ENCODE measurements at places on chromosomes 16 and 17.

DNA sequence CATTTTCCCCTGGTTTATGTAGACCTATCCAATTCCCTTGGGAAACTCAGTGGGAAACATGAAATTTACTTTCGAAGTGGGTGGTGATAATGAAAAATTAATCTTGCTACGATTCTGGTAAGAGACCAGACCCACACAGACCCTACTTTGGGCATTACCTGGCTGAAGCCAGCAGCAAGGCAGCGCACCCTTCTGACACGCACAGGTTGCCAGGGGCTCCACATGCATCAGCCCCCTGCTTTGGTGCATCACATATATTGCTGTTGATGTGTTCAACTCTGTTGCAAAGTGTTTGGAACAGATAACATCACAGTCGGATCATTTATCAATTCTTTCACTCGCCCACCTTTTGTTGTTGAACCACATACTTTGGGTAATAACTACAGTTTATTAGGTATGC lies 26.6 kb downstream of the SMARCE1 start:
- DNase-seq: no peak

DNA sequence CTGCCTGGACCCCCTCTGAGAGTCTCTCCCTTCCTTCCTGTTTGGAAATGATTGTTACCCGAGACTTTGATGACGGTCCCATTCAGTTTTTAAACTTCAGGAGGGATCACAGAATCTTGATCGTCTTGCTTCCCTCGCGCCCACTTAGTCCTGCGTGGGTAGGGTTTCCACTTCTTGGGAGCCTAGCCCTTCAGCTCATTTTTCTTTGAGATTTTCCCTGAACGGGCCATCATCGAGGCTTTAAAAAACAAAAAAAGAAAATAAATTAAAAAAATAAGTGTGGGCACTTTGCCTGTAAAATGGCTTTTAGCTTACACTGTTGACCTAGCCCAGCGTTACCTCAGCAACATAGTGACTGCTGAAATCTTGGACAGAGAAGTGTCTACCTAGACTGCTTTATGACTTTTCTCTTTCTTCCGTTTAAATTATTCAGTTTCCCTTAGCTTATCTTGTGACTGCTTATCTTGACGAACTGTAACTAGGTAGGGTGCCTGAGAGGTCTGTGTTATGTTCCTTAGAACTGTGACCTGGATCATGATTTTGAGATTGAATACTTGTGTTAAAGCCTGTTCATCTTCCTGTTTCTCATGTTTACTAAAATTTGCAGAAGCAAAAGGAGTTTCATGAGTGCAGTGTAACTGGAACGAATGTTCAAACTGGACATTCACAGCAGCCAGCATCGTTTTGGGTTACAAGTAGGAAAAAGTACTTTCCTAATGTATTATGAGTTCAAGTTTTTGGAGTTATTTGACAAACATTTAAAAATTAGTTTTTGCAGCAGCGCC lies 874 bp downstream of the WWP2 start:
- DNase-seq: no peak

DNA sequence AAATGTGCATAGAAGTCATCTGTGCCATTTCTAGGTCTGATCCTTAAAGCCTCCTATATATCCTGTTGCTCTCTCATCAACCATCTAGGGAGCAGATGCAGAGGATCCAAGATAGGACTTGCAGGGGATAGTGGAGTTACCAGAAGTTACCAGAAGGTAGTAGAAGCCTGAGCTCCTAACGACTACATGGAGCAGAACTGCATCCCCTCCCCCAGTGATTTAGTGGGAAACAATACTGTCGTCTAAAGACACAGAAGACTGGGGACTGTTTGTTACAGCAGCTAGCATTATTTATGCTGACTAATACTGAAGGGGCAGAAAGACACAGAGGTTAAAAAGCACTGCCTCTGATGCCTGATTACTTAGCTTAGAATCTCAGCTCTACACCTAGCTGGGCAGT lies 15.8 kb downstream of the GP2 start:
- DNase-seq: no peak

GRCh38 chr16:75198135-75198600 lies 8.8 kb downstream of the CTRB2 start:
- DNase-seq: no peak

DNA sequence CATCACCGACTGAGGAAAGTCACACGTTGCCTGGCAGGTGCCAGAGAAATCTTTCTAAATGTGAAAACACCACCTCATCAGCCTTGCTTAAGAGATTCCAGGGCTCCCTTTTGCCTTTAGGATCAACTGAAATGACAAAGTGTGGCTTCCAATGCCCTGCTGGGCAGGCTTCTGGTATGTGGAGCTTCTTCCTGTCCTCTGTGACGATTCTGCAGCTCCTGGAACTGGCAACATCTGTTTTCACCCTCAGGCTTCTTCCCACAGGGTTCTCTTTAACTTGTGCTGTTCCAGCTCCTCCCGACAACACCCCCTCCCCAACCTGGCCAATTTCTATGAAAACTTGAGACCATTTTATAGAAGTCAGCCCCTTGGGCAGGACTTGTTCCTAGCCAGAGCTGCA lies 4.8 kb upstream of the ZDHHC1 start:
- no peak for DNase-seq

DNA sequence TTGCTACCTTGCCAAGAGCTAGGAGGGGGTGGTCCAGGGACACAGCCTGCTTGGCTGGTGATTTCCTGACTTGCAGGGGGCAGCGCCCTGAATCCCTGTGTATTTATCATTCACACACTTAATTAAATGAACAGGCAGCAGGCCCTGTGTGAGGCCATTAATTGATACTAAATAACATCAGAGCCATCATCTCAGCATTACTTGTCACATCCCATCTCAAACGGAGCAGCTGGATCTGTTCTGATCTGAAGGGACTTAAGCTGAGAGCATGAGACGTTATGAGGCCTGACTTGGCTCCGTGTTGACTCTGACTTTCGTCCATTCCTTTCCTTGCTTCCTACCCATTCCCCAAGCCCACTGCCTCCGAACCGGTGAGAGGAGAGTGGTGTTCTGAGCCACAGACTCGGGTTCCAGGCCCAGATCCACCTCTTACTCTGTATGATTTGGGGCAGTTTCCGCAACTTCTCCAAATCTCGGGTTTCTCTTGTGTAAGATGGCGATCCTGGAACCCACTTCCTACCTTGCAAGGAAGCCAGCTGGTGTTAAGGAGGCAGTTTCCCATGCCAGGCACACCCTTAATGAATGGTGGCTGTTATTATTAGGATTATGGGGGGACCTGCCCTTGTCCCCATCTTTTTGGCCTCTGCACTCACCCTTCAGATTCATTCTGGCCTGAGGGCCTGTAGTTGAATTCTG lies 33.8 kb downstream of the CACNA1G start:
- DNase-seq: no peak

DNA sequence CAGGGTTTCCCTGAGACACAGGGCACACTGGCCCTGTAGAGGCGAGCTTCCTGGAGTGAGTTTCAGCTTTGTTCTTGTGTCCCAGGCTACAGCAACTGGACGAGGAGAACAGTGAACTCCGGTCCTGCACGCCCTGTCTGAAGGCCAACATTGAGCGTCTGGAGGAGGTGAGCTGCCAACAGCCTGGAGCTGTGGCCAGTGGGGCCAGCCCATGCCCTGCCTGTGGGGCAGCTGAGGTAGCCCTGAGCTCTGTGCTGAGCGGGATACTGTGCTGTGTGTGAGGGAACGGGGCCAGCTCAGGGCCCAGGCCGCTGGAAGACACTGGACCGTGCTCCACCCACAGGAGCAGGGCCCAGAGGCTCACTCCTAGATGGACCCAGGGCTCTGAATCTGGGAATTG lies 8.7 kb upstream of the CAPN15 start:
- DNase-seq: no peak

DNA sequence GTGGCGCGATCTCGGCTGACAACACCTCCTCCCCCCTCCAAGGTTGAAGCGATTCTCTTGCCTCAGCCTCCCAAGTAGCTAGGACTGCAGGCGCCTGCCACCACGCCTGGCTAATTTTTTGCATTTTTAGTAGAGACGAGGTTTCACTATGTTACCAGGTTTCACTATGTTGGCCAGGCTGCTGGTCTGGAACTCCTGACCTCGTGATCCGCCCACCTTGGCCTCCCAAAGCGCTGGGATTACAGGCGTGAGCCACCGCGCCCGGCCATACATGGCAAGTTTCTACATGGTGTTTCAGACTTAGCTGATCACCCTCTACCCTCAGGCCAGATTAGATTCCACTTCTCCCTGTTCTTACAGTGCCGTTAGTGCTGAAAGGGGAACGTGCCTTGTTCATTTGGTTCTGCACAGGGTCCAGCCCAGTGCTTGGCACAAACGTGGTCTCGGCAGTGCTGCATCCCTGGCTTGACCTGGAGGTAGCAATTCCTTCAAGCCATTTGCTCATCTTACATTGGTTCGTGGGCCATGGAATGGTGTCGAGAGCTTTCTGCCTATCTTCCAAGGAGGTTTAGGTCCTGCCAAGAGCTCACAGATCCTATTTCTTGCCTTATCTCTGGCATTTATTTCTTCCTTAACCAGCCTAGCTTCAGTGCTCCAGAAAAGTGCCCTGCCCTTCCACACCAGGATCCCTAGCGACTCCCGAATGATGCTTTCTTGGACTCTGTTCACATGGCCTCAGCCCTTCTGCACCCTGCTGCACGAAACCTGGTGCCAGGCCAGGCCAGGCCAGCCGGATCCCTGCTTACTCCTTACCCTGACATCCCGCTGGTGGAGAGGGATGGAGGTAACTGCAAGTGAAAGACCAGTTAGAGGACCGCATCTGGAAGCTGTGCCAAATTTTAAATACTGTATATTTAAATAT lies 14.8 kb upstream of the AURKB start:
- no peak for DNase-seq

GRCh38 chr16:22299036-22299435 lies 1.8 kb downstream of the POLR3E start:
- no peak for DNase-seq

GRCh38 chr17:62648956-62649294 lies 21.5 kb downstream of the MRC2 start:
- no peak for DNase-seq

GRCh38 chr16:53629151-53629550 lies 74.5 kb downstream of the RPGRIP1L start:
- no peak for DNase-seq

DNA sequence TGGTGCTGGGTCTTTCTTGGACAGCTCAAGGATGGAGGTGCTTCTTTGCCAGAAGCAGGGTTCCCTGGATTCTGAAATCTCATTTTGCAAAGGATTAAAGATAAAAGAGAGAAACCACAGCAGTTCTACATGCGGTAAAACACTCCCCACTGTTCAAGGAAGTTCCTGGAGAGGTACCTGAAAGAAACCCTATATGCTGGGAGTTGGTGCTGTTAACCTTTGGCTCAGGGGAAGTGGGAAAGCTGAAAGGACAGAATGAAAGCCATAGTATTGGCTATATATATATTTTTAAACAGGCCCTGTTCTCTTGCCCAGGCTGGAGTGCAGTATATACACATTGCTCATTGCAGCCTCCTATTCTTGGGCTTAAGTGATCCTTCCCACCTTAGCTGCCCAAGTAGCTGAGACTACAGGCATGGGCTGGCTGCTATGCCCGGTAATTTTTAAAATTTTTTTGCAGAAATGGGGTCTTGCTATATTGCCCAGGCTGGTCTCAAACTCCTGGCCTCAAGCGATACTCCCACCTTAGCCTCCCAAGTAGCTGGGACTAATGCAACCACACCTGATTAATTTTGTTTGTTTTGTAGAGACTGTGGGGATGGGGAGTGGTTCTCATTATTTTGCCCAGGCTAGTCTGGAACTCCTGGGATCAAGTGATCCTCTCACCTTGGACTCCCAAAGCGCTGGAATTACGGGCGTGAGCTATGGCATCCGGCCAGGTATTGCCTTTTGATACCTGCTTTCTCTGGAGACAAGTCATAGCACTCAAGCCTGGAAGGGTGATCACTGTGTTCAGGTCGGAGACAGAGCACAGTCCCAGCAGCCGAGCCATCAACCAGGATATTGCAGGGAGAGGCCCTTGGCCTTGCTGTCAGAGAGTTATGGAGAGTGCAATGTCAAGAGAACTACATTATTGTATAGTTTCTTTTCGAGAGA lies 55.2 kb downstream of the MSI2 start:
- no peak for DNase-seq

DNA sequence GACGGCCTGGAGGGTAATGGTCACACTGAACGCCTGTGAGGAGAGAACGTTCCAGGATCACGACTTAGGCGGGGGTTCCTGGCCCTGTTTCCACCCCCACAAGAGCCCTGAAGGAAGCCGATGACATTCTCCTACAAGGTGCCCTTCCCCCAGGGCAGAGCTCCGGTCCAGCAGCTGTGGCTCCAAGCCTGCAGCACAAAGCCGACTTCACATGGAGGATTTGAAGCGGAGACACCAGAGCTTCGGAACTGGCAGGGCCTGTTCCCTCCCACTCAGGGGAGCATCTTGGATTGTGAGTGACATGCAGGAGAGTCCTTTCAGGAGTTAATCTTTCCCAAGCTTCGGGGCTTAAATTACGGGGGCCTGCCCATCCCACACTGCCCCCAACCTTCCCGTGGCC lies 5.0 kb downstream of the FADS6 start:
- DNase-seq: no peak

DNA sequence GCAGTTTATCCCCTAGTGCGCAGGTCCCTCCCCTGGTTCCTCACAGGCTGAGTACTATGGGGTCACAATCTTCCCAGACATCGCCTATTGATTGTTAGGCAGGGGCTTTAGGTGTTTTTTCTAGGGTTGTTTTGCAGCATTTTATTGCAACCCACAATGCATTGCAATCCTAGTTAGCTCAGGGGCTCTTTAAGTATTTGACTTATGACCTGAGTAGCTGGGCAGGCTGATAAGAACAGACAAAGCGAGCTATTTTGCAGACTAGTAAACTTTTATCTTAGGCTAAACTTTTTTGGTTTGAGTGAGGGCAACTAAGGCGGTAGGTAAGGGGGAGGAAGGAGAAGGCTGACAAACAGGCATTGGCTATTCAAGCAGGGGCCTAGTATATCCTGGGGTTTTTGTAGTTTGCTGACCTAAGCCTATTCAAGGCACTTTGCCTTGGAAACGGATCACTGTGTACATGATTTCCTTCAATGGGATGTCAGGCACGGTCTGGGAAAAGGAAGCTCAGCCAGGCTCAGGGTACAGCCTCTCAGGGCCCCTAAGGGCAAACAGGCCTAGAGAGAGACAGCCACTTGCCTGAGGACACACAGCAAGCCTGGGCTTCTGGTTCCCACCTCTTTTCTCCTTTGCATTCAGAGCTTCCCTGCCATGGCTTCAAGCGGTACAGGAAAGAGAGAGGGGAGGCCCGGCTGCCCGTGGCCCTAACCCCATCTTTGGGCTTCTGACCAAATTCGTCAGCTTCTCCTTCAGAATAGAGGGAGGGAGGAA lies 6.4 kb downstream of the DRC7 start:
- DNase-seq: no peak

Data from activated naive CD4-positive, alpha-beta T cell treated with anti-CD3 and anti-CD28 coated beads, Interleukin-2, amount 50 U/mL, for 16 hours (primary cell).